Putamen (tissue), 1 donor: ENCODE measurements at places on chromosomes 2 and 18.

GRCh38 chr2:233250985-233251305 lies 528 bp upstream of the ATG16L1 start:
- no peak for DNase-seq

DNA sequence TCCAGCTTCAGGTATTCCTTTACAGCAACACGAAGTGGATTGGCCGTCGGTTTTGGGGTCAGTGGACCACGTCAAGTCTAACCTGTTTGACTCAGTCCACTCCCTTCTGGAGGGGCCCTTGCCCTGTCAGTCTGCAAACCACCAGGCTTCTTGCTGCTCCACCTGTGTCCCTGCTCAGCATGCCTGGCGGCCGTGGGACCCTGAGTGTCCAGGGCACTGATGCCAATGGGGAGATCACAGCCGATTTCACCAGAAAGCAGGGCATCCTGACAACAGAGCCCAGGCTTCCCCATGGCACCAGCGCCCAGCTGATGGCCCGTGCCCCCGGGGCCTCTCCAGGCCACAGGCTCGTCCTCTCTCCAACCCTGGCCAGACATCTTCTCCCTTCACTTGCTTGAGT lies 41.2 kb upstream of the HS6ST1 start:
- DNase-seq = no peak

DNA sequence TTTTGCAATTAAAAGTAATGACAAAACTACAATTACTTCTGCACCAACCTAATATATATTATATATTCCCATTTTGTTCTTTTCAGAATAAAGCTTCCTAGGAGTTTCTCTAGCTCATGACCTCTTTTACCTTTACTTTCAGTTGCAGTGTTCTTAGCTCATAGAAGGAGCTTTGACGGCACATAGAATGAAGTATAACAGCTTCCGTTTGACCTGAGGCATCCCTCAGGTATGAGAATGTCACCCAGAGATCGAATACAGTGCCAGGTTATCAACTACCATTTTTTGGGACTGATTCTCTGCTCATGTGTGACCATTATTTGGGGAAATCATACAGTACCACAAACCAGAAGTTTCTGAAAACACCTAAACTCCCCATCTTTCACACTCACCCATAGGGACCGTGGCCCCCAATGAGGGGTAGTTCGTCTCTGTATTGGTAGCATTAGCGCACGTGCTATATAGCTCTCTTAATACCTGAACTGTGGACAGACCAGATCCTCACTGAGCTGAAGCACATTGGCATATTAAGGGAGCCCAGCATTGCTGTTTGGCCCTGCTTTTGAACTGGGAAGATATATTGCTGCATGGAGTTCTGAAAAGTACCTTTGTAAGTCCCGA lies 123.0 kb downstream of the SPTBN1 start:
- no peak for DNase-seq

DNA sequence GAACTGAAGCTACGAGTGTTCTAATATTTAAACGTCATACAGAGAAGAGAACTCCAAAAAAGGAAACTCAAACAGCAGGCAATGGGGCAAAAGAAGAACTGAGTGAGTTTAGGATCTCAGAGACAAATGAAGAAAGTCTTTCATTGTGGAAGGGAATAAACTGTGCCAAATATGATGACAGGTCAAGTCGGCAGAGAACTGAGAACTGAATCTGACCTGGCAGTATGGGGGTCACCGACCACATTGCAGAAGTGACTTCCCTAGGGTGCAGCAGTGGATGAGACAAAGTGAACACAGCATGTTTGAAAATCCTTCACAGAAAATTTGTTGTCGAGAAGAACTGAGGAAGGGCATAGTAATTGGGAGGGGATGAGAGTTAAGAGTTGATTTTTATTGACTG lies 55.9 kb downstream of the TTC21B start:
- DNase-seq = no peak

- DNase-seq = no peak
Observed at GRCh38 chr2:210072922-210073509, 70.6 kb downstream of the RPE start.

- no peak for DNase-seq
Observed at GRCh38 chr18:56770873-56771272, 119.7 kb downstream of the WDR7 start.

- no peak for DNase-seq
Observed at GRCh38 chr2:101858246-101858645, 133.5 kb upstream of the IL1R2 start.

GRCh38 chr18:13241893-13242175 lies 23.3 kb downstream of the LDLRAD4 start:
- DNase-seq = no peak

- DNase-seq = no peak
Observed at GRCh38 chr2:239120664-239121063, 272.8 kb downstream of the TWIST2 start.
